ENCODE measurements at places on chromosomes 2 and 18.
A peak's percentile ranks its signal among the peaks of the same experiment; 100 is the strongest.

DNA sequence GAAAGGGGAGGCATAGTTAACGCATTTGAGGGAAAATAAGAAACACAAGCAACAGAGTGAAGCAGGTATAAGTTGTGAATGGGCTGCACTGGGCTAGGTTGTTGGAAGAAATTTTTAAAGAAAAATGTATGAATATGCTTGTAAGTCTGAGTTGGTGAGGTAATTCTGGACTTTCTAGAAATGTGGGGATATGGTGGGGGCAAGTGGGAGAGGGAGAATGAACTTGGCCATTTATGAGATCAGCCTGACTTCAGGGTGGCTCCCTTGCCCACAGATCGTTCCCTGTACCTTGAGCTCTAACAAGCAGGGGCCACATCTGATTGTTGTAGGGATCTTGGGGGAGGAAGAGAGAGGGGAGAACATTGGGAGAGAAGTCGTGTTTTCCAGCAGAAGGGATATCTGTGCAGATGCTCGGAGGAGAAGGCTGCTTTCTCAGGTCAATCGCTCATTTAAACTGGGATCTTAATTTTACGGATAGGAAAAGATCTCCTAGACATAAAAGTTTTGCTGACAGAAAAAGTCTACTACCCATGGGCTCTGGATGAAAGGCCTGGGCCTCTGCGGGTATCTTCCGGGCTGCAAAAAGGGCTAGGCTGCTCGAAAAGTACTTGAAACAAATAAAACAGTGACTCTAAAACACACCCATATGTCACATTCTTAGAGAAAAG, 42.5 kb upstream of the FZD5 start:
- no peak for DNase-seq

DNA sequence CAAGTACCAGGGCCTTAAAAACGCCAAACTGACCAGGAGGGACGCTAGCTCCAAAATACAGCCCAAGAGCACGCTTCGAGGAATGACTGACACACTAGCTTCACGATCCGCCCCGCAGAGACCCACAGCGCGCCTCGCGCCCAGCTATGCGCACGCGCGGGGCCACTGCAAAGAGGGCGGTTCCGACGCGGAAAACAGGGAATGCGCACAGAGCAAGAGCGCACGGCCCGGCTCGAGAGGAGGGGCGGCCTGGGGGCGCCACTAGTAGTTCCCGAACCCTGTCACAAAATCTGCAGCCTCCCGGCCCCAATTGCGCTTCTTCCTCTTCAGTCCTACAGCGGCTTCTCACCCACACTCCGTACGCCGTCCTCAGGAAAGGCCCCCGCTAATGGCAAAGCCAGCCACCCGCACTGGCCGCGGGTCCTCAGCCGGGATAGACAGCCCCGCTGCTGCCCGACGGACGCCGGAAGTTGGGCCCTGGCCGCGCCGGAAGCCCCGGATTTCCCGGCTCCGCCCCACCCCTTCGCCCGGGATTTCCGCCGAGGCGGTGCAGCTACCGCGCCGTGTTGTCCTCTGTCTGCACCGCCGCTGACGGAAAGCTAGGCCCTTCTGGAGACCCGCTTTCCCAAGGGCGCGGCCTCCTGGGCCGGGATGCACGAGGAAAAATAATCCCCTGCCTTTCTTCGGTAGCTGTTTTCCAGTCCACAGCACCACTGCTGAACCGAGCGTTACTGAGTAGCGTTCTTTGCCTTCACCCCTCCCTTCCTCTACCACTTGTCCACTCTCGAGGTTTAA, at the start of gene HDHD2:
HDHD2 (minus strand) TSS at position 472 of the 795 bp plus-strand sequence. CDS start 14,061 bp downstream, outside the sequence.
- peak; percentile 32 for DNase-seq

- DNase-seq: no peak
These were observed 790.3 kb downstream of the ERBB4 start for GRCh38 chr2:211748339-211748738.

DNA sequence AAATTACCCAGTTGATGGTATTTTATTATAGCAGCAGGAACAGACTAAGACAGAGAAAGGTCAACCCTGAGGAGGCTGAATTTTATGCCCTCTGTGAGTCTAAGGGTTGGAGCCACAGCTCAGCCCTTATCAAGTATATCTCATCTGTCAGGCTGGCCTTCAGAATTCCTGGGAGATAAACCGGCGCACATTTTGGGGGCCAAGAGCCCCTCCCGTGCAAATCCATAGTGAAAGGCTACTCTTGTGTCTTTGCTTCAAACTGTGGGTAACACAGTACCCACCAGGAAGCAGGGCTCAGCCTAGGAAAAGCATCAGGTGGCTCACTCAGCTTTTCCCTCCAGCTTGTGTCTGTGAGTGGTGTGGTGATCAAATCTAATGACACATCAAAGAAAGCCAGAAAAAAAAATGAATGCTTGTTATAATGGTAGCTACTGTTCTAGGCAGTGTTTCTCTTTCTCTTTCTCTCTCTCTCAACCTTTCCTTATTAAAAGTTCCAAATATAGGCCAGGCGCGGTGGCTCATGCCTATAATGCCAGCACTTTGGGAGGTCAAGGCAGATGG, 25.0 kb upstream of the ASXL2 start:
- DNase-seq: no peak

DNA sequence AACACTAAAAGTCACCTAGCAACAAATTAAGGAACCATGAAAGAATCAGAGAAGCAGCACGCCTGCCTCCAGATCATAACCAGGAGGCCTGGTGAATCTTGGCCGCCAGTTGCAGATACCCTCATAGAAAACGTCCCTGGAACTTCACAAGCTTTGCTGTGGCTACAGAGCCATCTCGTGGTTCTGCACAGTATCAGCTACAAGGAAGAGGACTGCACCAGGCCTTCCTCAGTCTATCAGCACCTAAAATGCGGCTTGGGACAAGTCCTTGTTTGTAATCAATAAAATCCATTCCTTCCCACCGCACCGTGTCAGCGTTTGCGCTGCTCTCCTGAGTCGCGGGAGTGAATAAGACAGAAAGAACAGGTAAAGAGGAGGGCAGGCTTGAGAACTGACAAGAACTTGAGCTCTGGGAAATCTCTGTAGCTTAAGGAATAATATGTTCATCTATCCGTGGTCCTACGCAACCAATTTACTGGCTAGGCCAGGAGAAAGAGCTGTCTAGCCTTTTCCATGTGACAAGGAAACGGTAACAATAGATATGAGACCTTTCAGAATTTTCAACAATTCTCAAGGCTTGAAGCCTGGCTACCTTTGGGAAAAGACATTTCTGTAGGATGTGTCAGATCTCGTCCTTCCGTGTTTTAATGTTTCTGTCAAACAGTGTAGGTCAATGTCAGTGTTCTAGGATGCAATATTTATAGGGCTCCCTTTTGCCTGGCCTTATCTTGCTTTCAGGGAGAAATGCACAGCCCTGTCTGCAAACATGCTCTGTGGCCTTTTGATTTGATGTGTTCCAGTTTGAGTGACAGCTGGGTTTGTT, 128.5 kb upstream of the RAB12 start:
- peak; percentile 13 for DNase-seq

DNA sequence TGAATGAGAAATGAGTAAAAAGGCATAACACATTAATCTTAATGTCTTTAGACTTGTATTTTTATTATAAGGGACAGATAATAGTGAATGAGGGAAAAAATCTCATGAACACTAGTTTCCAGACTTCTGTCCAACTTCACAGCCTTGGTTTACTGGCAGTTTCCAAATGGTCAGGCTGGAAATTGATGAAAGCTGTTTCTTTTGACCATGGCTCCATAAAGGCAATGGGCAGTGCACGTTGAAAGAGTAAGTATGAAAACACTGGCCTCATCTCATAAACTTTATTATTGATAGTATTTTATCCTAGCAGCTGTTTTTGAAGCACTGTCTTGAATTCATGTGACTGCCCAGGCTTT, 23.1 kb downstream of the BCL2L11 start:
- DNase-seq: no peak

GRCh38 chr2:64349131-64349530, 104.8 kb upstream of the LGALSL start:
- DNase-seq: no peak

GRCh38 chr18:57697426-57697825, 75.8 kb upstream of the NARS1 start:
- DNase-seq: no peak

DNA sequence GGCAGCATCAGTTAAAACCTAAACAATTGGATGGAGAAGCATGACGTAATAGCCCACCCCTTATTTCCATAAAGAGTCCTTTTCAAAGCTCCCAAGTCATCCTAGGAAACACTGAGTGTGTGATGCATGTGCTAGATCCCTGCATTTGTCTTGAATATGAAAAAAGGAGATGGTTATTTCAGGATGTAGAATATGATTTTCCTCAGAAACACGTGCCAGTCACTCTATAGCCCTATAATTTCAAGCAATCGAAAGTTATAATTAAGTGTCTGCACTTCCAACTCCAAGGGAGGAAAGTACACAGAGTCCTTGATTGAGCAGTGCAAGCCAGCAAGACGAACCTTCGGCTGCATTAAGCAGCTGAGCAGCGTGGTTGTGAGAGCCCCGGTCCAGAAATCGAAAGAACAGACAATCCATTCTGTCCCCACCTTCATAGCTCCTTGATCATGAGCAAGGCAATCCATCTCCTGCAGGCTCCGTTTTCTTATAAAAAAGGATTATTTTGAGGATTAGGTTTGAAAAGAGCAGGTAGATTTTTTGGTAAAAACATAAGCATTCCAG, 287.7 kb downstream of the FBXO15 start:
- DNase-seq: no peak

- DNase-seq: no peak
These were observed 2.2 kb upstream of the MTCL1 start for GRCh38 chr18:8703092-8703709.

GRCh38 chr2:96874198-96874831, 4.4 kb upstream of the SEMA4C start:
- DNase-seq: no peak

DNA sequence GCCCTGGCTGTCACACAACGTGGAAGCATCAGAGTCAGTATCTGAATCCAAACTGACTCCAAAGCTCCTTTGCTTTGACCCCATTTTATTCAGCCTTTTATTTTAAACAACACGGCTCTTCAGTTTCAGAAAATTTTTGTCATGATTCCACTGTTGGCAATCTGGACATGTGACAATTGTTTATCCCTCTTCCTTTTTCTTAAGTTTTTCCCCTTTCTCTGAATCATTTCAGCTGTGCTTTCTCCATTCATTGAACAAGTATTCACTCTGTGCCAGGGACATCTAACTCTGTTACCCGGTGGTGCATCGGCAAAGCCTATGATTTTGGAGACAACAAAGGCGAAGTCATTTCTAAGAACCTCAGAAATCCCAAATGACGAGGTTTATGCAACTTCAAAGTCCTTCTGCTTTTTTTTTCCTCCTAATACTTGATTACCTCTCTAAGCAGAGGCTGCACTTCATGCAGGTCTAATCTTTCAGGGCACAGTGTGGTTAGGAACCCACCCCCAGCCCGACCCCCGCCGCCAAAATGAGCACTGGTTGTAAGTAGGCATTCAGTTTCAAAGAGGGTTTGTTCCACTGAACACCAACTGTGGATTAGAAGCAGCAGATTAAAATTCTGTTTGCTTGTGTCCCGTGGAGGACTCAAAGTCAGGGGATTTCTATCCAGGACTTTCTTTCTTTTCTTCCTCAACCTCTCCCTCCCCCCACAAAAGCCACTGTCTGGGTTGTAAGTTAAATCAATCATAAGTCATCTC, 18.6 kb downstream of the ST6GAL2 start:
- no peak for DNase-seq

- DNase-seq: no peak
These were observed 221.7 kb upstream of the SH3BP4 start for GRCh38 chr2:234730066-234730640.

DNA sequence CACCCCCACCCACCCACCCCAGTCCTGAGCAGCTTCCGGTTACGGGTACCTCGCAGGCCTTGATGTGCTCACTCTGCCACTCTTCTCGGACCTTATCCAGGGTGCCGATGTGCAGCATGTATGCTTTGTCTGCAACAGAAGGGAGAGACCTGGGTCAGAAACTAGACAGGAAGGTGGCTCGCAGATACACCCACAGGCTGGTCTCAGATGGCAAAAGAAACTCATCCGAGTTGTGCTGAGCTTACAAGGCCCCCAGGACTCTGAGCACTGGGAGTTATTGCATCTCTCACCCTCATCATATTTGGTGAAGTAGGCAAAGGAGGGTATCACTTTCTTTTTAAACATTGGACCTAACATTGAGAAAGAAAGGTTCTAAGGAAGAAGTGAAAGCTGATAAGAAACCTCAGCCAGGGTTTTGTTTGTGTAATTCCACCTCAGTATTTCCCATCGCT, 30.6 kb upstream of the EPG5 start:
- DNase-seq: no peak

- no peak for DNase-seq
These were observed 6.7 kb upstream of the COMMD1 start for GRCh38 chr2:61898810-61899209.

GRCh38 chr2:122323927-122324326, 568.5 kb downstream of the TSN start:
- DNase-seq: no peak

All from fibroblast of skin of left biceps (primary cell).